ENCODE measurements at places on chromosomes 4 and X.

DNA sequence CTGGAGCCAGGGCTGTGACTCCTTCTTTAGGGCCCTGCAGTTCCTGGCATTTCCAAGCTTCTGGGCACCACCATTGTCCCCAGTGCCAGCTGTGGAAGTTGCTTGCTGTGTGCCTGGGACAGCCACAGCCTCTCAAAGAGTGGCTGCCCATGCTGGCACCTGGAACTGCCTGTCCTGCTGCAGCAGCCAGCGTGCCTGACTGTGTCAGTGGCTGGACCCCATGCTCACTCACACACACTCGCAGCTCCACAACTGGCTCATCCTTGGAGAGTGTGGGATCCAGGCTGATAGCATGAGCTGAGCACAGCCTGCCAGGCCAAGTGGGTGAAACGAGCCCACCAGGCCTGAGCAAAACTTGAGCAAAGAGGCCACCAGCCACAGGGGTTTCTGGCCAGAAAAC, 1107.6 kb downstream of the C4orf33 start:
- DNase-seq, result no peak

- no peak for DNase-seq
Observed at GRCh38 chr4:158739600-158739999, 16.4 kb upstream of the PPID start.

- no peak for DNase-seq
Observed at GRCh38 chrX:147573266-147573665, 338.5 kb upstream of the FMR1 start.

DNA sequence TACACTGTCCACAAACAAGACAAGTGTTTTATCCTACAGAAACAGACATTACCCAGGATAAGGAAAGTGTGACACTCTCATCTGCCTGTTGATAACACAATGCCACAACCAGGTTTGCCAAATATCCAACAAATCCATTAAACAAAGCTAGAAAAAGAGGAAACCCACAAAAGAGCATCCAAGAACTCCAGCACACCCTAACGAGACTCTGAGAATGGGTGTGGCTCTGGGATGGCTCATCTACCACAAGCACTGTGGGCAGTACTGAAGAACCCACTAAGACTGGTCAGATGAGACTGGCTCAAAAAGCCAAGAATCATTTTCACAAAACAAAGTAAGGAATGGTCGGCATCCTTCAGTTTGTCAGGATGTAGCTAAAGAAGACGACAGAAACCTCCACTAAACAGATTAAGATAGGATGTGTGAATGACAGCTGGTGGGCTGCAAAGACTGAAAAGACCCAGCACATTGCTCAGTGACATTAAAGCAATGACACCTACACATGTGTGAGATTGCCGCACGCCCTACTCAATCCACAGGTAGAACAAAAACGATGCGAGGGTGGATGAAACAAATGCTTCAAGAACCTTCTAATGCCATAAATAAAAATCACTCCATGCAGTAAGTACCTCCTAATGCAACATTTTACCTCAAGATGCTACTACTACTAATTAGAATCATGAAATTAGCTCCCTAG, 14.7 kb downstream of the ATP8A1 start:
- DNase-seq, result no peak

DNA sequence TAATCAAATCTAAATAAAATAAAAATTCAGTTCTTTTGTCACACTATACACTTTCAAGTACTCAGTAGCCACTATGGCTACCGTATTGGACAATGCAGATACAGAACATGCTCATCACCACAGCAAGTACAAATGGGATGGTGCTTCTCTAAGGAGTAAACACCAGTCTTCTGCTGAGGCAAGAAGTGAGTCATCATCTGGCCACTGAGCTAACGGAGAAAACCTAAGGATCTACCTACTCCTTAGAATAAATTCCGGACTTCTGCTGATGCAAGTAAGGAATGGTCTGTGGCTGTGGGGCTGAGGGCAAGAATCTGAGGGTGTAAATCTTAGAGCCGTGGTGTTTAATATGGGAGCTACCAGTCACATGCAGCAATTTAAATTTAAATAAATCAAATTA, 11.3 kb upstream of the RBMXL3 start:
- peak; percentile 14 for DNase-seq

DNA sequence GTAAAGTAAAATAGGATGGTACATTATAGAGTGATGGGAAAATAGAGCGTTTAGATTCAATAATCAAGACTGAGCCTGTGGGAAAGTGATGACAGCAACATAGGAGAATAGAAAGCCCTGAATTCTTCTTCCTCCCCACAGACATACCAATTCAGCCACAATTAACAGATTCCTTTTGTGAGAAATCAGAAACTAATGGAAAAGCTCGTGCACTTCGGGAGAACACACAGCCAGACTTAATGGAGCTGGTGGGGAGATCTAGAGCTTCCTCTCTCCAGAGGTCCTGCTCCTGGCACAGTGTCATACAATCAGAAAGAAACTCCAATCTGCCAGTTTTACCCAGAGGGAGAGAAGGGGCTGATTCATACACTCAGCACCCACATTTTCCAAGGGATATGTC, 676.3 kb upstream of the BOD1L1 start:
- DNase-seq, result no peak

- peak; percentile 90 for DNase-seq
Observed at GRCh38 chr4:17055788-17056187, 157.3 kb upstream of the LDB2 start.

DNA sequence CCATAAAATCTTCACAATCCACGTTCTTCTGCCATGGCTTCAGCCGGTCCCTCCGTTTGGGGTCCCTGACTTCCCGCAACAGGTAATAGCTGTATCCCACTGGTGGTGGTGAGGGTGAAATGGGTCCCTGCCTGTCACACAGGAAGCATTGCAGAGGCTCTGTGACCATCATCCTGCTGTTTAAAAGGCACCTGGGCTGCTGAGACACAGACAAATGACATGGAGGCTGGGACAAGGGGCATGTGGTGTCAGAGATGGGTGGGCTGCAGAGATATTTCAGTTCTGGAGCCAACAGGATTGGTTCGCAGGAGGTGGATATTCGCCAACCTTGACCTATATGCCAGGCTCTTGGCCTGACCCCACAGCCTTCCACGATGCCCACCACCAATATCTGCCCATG, 82.1 kb downstream of the JAKMIP1 start:
- no peak for DNase-seq

DNA sequence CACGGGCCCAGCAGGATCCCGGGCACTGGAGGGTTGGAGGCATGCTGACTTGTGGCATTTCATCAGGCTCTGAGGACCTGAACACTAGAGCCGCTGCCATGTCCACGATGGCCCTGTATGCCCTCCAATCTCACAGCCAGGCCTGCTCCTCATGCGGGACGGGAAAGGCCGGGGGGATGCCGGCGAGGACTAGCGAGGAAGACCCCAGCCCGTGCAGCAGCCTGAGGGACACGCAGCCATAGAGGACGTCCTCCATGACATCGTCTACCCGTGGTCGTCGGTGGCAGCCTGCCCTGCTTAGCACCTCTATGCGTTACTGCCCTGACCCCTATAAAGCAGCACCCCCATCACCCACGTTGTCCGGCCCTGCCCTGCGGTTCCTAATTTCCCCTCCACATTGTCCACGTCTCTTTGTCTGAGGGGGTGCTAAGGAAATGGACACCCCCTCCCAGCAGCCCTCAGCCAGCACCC, 32.6 kb downstream of the HMX1 start:
- no peak for DNase-seq

All from NCI-H226 (cell line).